NCI-H460 (cell line): ENCODE measurements at places on chromosomes 5 and 9.

GRCh38 chr9:89317282-89317681 lies 1.0 kb upstream of the SECISBP2 start:
- no peak for DNase-seq

GRCh38 chr5:122839731-122840130 lies 5.7 kb upstream of the SNX24 start:
- no peak for DNase-seq

GRCh38 chr5:9168791-9169556 lies 376.9 kb downstream of the SEMA5A start:
- DNase-seq, result no peak

- DNase-seq, result no peak
These were observed 13.1 kb upstream of the BNC2 start for GRCh38 chr9:16883586-16883985.

DNA sequence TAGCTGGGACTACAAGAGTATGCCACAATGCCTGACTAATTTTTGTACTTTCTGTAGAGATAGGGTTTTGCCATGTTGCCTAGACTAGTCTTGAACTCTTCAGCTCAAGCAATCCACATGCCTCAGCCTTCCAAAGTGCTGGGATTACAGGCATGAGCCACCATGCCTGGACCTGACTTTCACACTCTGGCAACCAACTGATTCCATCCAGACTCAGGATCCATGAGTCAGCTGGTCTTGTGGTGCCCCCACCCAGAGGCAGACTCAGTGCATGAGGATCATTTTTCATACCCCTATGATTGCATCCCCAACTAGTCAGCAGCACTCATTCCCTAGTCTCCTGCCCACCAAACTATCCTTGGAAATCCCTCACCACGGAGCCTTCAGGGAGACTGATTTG lies 375.9 kb downstream of the ANXA1 start:
- no peak for DNase-seq

DNA sequence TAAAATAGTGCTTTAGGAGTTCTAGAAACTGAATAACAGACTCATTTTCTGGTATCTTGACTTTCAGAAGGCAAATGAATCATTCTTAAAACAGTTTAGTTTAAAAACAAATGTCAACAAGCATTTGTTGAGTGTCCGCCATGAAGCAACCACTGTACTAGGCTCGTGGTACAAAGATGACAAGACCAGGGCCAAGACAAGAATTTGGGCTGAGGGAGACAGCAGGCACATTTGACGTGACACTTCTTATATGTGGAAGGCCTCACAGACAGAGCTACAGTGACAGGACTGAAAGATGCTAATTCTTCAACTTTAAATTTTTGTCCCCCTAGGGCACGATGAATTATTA lies 14.4 kb upstream of the ZNF131 start:
- no peak for DNase-seq

DNA sequence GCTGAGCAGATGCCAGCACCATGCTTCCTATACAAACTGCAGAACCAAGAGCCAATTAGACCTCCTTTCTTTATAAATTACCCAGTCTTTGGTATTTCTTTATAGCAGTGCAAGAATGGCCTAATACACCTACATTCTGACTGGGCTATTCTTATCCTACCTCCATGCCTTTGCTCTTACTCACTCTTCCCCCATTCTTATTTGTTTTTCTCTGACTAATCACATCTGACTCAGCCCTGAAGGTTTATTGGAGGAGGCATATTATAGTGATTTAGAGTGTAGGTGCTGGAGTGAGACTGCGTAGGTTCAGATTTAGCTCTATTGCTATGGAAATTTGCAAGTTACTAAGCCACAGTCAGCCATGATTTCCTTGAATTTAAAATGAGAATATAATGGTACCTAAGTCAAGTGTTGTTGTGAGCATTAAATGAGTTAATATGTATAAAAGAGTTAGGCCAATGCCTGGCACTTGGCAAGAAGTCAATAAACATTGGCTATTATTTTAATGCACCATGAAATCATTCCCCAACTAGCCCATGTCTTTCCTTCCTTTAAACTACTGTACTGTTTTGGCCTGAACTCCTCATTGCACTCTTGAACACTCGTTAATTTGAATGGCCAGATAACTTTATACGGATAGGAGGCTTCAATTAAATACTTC lies 531.2 kb upstream of the ZNF608 start:
- peak; percentile 76 for DNase-seq

DNA sequence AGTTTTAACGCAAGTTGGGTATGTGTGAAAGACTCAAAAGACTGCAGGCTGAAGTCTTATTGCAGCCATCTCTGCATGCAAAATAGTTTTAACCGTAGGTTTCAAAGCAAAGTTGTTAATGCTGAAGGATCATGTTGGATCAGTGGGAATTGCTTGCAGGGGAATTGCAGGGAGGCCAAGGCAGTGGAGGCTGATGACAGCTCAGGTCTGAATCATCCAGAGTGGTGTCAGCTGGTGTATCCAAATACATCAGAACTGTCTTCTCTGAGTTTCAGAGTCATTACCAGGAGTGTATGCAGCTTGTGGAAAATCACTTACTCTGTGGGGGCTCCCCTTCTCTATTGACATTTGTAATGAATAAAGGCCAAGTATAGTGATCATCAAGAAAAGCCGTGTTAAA lies 435.7 kb downstream of the SH3GL2 start:
- DNase-seq, result no peak

DNA sequence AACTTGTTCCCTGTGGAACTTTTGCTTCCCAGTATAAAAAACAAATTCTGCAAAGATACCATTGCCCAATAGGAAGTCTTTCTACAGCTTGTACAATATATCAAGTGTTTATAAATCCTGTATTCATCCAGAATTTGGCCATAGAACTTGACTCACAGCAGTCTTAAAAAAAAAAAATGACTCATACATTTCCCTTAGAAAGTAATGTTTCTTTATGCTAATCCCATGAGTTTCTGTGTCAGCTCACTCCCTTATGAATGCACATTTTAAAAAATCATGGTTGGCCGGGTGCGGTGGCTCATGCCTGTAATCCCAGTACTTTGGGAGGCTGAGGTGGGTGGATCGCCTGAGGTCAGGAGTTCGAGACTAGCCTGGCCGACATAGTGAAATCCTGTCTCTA lies 89.3 kb upstream of the DMRT1 start:
- DNase-seq, result no peak

DNA sequence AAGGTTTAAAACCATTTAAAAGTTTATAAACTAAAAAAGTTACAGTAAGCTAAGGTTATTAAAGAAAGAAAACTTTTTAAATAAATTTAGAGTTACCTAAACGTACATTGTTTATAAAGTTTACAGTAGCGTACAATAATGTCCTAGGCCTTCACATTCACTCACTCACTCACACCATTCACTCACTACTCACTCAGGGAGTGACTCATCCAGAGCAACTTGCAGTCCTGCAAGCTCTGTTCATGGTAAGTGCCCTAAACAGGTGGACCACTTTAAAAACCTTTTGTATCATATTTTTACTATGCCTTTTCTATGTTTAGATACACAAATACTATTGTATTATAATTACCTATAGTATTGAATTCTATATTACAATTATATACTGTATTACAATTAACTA lies 190.8 kb upstream of the RASA1 start:
- no peak for DNase-seq

GRCh38 chr5:39080597-39081204 lies 6.5 kb upstream of the RICTOR start:
- DNase-seq, result peak; percentile 56

GRCh38 chr5:138636398-138636944 lies 61.3 kb upstream of the HSPA9 start:
- no peak for DNase-seq

- DNase-seq, result peak; percentile 62
These were observed 46.2 kb downstream of the PCA3 start for GRCh38 chr9:76810377-76810957.

DNA sequence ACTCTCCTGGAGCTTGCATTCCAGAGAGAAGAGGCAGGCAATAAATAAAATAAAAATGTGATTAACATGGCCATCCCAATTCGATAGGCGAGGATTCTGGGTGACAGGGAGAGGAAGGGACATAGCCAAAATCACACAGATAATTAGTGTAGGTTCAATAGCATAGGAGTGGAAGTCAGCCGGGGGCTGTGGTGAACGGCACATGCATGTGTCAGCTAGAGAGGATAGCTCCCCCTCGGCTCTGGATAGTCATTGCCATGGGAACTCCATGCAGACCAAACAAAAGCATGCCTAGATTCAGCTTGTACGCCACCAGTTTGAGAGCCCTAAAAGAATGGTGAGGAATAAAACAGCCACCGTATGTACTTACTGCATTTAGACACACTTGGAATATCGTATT lies 223.5 kb downstream of the GRIA1 start:
- DNase-seq, result no peak

DNA sequence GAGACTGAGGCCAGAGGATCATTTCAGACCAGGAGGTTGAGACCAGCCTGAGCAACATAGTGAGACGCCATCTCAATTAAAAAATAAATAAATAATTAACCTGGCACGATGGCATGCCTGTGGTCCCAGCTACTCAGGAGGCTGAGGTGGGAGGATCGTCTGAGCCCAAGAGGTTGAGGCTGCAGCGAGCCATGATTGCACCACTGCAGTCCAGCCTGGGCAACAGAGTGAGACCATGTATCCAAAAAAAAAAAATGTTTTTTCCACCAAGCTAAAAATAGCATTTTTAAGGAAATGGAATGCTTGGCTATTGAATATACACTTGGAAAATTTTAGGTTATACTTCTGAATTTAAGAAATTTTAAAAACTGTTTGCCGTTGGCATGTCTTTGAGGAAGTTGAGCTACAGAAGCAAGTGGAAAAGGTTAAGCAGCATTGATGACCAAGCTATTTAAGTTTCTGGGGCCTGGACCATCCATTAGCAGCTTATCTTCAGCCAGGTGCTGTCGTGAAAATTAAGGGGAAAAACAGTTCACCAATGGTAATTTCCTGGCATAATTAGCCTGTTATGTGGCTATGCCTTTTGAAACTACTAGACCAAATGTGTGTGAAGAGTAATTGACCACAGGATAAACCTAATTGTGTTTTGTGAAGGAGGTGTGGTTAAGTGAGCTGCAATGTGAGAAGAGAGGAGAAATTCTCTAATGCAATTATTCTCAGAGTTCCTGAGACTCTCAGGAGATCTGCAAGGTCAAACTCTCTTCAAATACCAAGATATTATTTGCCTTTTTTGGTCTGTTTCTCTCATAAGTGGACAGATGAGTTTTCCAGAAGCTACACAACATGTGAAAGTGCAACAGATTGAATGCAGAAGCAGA lies 21.0 kb downstream of the F2R start:
- no peak for DNase-seq

DNA sequence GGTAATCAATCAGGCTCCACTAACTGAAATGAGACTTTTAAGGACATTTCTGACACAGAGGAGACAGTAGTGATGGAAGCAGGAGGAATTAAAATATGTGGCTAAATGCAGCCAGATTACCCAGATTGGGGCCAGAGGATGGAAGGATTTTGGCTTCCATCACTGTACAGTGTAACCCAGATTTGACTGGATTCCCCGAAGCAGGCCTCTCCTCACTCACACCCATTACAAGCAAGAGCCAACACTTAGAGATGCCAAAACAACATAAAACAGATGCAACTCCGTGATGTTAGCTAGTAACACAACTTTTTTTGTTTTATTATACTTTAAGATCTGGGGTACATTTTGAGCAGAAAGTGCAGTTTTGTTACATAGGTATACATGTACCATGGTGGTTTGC lies 17.6 kb downstream of the TEK start:
- no peak for DNase-seq

DNA sequence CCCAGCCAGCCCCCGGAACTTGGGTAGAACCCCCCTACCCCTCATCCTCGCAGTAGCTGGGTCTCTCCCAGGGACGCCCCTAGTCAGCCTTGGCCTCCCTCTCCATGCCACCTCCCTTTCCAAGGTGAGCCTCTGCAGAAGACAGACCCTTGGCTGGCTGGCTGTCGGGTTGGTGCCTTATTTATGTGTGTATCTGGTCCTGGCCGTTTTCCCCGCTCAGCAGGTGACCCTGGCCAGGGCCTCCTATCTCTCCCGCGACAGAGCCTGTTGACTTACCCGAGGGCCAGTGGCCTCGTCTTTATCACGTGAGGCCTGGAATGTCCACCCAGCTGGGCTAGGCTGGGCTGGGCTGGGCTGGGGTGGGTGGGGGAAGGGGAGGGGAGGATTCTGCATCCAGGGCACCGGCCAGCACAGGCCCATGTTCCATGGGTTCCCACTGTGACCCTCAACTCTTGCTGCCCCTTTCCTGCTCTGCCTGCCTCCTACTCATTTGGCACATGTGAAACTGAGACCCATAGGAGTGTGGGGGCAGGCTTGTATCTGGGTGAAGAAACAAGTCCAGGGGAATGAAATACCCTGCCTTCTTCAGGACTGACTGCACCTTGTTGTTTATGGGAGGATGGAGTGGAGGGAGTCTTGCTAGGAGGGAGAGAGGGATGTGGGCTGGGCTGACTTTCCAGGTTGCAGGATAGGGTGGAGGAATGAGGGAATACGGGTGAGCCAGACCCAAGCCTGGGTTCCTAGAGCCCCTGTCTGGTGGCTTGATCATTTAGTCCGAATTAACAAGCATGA lies 3.1 kb downstream of the CXXC5 start:
- no peak for DNase-seq

- no peak for DNase-seq
These were observed 77.0 kb downstream of the GALNT10 start for GRCh38 chr5:154267516-154267915.

DNA sequence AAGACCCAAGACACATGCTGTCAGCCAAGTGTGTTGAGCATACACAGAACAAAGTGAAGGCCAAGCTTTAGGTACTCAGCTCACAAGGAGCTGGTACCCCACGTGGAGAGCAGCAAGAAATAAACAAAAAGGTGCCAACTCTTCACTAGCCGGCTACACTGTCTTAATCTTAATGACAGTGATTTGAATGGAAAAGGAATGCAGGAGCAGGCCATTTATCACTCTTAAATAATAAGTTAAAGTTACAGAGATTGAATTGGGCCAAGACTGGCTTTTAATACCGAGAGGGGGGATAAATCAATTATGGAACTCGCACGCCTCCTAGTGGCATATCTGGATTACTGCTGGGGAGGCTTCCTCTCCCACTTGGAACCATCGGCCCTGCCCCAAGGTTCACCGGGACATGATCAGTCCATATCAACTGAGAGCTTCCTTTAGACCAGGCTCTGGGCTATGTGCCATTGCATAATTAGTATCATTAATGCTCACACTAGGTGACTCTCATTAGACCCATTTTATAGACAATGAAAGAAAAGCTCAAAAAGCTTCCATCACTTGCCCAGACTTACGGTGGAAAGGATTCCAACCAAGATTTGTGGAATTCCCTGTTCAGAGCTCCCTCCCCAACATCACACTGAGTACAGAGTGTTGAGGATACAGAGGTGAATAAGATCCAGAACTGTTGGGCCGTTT lies 94.0 kb downstream of the ACTL7B start:
- peak; percentile 67 for DNase-seq

GRCh38 chr9:3386753-3387152 lies 139.0 kb downstream of the RFX3 start:
- no peak for DNase-seq

- DNase-seq, result no peak
These were observed 84.8 kb downstream of the WNK2 start for GRCh38 chr9:93268551-93269314.

DNA sequence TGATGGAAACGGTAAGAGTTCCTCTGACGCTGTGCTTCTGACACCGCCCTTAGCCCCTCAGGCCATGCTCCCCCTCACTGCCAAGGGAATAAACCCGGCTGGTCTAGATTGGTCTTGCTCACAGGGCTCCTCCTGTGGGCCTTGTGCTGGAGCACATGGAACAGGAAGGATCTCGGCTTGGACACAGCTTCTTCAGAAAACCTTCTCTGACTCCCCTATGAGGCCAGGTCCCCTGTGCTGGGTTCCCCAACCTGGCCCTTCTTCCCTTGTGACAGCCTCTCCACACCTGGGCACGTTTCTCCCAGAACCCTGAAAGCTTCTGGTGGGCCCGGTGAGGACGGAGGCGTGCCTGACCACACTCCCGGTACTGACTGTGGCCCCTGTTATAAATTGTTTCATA lies 8.2 kb downstream of the SPATA31E1 start:
- DNase-seq, result no peak
